NCI-H345 (cell line): ENCODE measurements at places on chromosomes 1 and 21.

GRCh38 chr1:101371259-101371658 lies 134.4 kb downstream of the S1PR1 start:
- DNase-seq, result no peak

DNA sequence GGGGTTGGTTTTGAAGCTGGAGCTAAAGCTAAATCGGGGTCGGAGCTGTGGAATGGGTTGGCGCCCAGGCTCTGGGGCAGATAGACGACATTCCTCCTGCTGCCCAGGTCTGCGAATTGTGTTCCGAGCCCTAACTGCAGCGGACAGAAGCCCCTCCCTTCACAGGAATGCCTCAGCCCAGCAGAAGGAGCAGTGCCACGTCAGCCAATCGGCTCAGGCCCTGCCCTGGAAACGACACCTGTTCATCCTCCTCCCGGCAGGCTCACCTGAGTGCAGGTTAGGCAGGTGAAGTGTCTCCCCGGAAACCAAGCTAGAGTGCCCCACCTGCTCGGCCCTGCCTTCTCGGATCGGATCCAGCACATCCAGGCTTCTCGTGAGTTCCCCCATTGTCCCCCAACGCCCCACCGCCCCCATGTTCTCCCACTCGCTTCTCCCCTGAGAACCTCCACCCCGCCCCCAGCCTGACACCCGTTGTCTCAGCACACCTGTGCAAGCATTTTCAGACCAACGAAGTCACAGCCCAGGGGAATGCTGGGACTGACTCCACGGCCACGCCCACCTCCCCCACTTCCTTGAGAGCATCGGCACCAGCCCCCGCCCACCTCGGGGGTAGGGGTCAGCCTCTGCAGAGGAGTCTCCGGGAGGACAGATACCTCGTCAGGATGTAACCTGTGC lies 775 bp downstream of the TMEM125 start:
- DNase-seq, result peak; percentile 69

DNA sequence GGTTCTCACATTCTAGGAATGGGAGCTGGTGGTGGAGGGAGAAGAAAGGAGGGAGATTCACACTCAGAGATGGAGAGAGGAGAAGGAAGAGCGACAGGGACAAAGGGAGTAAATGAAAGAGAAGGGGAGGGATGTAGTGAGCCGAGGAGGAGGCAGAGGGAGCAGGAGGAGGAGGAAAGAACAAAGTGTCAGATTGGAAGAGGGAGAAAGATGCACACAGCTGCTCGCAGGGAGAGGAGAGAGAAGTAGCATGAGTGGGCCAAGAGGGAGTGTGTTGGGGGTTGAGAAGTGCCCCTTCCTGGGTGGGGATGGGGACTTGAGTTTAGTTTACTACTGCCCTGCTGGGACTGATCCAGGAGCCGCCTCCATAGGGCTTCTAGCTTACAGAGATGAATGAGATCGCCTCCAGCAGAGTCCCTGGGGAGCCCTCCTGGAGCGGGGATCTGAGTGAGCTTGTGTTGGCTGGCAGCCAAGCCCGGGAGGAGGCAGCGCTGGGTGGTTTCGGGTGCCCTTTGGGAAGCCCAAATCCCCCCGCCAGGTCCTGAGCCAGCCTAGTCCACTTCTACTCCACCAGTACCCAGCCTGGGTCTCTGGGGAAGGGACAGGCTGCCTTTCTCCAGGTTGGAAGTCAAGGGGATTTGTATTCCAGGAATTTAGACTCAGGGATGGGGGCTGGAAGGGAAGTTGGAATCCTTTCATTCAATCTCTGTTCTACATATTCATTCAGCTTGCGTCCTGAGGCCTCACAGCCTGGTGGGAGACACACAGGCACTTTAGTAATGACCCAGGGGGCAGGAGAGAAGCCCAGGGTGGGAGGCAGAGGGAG lies 20.9 kb downstream of the PTPRU start:
- peak; percentile 94 for DNase-seq

- no peak for DNase-seq
Measured at GRCh38 chr1:31871703-31872102, 55.9 kb upstream of the SPOCD1 start.

DNA sequence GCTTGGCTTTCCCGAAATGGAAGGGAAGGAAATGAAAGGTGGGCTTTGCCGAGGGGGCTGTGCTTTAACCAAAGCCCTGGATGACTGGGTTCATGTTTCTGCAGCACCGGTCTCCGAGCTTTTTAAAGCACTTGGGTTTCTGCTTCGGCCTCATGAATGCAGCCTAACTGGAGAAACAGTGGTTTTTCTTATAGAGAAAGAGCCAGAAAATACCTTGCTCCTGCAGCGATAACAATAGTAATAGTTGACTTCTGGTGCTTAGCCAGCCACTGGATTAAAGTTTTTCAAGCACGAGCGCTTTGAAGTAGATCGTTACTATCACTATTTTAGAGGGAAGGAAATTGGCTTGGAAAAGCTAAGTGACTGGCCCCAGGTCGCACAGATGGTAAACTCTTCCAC lies 500 bp upstream of the DOCK7 start:
- no peak for DNase-seq

DNA sequence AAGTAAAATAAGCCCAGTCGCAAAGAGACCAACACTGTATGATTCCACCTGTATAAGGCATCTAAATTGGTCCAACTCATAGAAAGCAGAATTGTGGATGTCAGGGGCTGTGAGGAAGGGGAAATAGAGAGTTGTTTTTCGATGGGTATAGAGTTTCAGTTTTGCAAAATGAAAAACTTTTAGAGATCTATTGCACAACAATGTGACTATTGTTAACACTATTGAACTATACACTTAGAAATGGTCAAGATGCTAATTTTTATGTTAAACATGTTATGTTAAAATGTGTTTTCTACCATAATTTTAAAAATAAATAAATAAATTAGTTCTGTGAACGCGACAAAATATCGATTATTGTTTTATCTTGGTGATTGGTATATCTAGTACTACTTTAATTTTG lies 192.4 kb downstream of the PTGER3 start:
- no peak for DNase-seq

DNA sequence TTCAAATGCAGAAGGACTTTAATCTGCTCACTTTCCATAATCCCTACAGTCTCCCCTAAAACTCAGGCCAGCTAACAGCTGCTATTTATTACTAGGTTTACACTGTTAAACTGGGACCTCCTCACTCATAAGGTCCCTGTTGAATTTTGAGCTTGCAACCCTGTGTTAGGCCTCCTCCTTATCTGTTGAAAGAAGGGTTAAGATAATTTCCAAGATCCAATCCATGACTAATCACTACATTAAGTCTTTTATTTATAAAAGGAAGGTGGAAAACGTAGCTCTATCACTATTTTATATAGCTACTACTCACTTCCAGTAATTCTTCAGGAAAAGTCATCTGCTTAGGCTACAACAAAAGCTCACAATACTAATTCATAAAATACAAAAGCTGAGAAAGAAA lies 79.5 kb downstream of the EVI5 start:
- DNase-seq, result no peak

DNA sequence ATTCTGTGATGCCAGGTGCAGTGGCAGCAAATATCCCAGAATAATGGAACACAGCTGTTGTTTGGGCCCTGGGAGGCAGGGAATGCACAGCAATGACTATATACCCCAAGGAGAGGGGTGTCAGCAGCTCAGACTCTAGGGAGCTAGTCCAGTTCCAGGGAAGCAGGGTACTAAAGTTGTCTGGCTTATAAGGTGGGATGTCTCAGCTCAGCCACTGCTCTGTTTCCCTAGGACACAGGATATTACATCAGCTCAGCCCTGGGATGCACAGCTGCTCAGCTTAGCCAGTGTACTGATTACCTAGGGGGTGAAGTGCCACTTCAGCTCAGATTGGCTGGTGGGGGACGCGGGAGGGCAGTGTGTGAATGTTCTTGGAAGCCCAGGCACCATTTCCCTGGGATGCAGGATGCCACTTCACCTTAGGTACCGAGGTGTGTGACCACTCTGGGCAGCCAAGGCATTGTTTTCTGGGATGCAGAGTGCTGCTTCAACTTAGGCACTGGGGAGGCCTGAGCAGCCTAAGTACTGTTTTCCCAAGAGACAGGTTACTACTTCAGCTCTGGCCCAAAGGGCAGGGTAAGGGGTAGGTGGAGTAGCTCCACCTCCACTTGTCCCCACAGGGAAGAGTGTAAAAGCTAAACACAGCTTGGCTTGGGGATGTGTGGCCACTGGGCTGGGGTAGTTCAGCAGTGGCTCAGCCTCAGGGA lies 59.4 kb downstream of the DIPK1A start:
- DNase-seq, result peak; percentile 80

GRCh38 chr1:52658795-52659194 lies 25.8 kb downstream of the SHISAL2A start:
- no peak for DNase-seq

GRCh38 chr1:59293206-59293605 lies 3.7 kb upstream of the FGGY start:
- DNase-seq, result no peak

DNA sequence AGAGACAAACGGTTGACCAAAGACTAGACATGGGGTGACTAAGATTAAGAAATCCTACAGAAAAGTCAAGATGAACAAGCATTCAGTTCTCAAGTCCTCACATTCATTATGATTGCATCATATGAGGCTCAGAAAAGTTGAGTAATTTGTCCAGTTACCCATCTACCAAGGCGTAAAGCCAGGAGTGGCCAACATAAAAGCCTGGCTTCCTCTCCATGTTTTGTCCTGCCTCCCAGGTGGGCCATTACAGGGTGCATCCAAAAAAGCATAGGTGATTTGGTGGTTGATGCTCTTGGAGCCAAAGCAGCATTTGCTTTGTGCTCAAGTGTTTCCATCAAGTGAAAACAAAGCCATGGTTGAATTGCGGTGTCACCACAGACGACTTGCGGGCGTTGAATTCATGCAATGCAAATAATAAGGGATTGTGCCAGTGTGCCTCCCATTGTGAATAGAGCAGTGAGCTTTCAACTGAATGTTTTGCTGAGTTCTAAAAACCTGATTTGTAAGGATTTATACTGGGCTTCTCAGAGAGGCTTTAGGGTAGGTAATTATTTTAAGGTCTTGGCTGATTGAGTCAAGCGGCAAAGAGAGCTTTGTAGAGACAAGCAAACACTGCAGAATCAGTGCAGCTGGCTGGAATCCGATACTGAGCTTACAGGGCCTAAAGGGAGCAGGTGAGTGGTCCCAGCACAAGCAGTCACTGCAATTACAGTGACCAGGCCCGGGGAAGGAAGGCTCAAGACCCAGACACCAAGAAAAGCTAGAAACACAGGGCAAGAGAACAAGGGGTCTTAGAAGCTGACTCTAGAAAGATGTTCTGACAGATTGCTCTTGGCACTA lies 54.1 kb downstream of the KCNJ15 start:
- peak; percentile 70 for DNase-seq

DNA sequence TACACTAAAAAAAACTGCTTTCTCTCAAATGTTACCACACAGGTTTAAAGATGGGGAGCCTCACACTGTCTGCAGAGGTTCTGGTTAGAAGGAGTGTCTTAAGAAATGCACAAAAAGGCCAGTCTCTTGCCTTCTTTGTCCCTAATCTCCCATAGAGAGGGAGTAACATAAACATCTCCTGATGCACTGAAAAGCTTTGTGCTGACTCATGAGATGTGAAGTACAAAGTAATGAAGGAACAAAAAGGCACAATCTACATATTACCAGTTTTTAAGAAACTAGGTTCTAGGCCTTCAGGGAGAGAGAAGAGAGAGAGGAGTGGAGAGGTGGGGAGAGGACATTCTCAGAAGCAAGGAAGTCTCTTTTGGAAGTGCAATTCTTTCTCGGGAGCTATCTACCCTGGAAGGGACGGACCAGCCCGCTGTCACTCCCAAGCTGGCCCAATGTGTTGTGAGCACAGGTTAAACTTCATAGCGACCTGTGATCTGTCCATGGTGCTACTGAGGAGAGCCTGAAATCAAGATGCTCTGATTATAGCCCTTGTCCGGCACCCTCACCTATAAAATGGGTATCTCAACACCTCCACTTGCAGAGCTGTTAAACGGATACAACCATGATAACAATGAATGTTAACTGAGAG lies 458.1 kb downstream of the DISC1 start:
- DNase-seq, result no peak

- no peak for DNase-seq
Measured at GRCh38 chr21:30223596-30223995, 7.7 kb upstream of the CLDN8 start.
